ENCODE measurements at places on chromosomes 5 and 9.
A peak's percentile ranks its signal among the peaks of the same experiment; 100 is the strongest.

- no peak for DNase-seq
Measured at GRCh38 chr9:78294290-78295176, 2.4 kb upstream of the PSAT1 start.

DNA sequence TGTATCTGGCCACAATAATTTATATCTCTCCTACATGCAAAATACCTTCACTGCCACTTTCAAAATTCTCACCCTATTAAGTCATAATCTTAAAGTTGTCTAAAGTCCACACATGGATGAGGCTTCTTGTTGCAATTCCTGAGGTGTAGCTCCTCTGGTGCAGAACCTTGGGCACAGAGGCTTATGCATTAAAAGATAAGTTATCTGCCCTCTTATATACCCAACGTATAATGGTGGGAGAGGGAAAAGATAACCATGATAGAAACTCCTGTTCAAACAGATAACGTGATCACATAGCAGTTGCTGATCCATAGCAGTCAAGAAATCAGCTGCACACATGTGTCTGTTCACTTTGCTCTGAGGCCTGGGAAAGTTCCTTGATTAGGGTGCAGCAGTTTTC lies 1767.0 kb downstream of the MAT2B start:
- no peak for DNase-seq

DNA sequence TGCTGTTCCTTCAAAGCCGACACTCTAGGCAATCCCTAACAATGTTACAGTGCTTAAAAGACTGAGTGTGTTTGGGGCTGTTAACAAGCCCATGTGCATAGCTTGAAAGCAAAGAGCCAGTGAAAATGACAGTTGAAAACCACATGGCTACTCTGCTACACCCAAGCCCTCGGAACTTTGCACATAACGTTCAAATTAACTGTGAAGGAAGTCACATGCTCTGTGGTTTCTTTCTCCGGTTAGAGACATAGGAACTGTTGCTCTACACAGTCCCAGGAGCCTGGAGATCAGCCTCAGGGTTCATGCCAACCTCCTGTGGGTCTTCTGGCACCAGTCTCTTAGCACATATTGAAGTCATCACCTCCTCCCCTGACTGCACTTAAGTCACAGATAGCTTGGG lies 51.1 kb downstream of the C9orf152 start:
- DNase-seq, result peak; percentile 62

GRCh38 chr5:20833081-20833627 lies 845.2 kb upstream of the CDH18 start:
- no peak for DNase-seq

DNA sequence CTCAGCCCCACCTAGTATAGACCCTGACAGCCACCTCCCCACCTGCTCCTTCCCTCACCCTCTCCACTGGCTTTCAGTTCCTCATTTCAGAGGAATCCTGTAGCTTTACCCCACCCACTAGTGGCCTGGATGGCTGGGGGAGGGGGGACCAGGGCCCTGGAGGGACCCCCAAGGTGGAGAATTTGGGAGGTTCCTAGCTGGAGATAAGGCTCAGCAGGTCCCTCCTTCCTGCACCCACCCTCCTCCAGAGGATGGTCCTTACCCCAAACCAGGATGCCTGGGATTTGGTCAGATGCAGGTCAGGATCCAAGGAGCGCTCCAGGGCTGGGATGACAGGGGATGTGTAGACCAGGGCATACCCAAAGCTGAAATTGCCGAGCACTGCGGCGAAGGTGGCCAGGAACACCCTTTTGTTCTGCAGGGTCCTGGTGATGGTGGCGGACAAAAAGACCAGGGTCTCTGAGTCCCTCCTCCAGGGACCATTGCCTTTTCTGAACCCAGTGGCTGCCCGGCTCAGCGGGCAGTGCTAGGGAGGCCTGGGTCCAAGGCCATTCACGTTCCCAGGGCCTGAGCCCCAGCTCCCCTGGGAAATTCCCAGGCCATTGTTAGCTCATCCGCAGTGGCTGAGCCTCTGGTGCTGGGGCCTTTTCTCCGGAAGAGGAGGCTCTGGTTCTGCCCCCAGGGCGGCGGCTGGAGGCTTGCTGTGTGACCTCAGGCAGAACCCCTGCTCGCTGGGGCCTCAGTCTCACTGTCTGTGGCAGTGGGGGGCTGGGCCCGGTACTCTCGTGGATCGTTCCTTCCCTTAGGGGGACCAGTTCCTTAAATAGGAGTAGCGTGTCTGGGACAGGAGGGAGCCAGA lies 678 bp downstream of the SLC2A6 start:
- DNase-seq, result no peak

Measured in astrocyte (in vitro differentiated cells and primary cell).